ENCODE measurements at places on chromosomes 3 and 15.
A peak's percentile ranks its signal among the peaks of the same experiment; 100 is the strongest.

GRCh38 chr3:48411041-48411588, 18.8 kb downstream of the PLXNB1 start:
- no peak for DNase-seq

DNA sequence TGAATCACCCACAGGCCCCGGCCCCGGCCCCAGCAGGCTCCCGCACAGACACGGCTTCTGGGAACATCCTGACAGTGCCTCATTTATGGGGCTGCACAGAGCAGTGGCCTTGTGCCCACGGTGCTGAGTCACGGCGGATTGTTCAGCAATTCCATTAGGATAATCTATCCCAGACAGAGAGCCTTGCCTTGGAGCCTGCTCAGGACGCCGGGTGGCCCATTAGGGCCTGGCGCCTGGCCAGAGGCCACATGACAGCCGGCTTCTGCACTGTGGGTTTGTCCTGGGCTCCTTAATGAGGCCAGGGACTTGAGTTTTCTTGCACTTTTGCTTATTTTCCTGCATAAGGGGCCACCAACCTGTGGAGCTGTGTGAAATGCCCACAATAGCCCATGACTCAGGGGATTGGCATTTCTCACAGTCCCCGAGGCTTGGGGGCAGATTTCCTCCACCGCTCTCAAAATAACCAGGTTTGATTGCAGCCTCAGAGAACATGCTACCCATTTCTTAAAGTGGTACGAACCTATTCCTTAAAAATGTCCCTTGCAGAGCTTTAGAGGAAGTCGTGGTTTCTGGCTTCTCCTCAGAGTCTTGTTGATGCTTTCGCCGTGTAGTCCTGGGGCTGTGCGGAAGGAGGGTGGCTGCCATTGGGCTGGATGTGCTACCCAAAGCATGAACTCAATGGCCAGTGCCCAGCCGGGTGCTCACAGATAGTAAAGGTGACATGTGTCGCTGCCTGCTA, 19.0 kb downstream of the SYNM start:
- DNase-seq, result no peak

DNA sequence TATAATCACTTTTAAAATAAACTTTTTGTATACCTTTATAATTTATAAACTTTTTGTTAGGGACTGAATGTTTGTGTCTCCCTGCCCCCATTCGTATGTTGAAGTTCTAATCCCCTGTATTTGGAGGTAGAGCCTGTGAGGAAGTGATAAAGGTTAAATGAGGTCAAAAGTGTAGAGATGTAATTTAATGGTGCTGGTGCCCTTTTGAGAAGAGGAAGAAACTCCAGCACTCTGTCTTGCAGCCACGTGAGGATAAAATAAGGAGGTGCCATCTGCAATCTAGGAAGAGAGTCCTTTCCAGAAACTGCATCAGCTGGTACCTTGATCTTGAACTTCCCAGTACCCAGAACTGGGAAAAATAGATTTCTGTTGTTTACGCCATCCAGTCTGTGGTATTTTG, 106.1 kb upstream of the RGMA start:
- no peak for DNase-seq

GRCh38 chr15:49621401-49621811, 558 bp downstream of the DTWD1 start:
- DNase-seq, result no peak

DNA sequence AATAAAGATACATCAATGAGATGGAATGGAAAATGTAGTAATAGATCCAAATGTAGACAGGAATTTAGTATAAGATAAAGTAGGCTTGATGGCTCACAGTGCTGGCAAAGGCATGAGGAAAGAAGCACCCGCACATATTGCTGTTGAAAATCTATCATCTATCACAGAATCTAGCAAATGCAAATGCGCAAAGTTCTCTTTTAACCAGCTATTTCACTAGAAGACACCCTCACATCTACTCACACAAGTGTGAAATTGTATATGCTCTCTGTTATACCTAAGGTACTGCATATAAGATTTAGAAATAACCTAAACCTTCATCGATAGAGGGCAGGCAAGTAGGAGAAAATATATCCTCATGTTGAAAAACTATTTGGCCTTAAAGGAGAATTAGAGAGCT, 756.7 kb upstream of the SEMA6D start:
- no peak for DNase-seq

DNA sequence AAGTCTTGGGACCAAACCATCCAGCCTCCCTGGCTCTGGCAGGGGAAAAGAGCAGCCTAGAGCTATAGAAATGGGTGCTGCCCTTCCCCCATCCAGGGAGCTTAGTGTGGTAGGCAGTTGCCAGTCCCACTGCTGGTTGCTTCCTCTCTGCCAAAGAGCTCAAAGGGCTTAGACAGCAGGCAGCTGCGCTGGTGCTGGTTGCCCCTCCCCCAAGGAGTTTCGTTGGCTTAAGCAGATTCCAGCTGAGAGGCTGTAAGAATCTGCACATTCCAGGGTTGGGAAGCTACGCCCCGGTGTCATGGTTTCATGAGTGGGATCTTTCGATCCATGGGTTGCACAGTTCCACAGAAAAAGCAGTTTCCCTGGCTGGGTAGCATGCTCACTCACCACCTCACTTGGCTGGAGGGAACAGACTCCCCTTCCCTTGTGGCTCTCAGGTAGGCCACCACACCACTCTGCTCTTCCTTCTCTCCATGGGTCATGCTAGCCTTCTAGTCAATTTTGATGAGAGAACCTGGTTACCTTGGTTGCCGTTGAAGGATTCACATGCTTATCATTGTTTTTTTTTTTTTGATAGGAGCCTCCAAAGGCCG, 195.1 kb downstream of the EPHA6 start:
- no peak for DNase-seq

DNA sequence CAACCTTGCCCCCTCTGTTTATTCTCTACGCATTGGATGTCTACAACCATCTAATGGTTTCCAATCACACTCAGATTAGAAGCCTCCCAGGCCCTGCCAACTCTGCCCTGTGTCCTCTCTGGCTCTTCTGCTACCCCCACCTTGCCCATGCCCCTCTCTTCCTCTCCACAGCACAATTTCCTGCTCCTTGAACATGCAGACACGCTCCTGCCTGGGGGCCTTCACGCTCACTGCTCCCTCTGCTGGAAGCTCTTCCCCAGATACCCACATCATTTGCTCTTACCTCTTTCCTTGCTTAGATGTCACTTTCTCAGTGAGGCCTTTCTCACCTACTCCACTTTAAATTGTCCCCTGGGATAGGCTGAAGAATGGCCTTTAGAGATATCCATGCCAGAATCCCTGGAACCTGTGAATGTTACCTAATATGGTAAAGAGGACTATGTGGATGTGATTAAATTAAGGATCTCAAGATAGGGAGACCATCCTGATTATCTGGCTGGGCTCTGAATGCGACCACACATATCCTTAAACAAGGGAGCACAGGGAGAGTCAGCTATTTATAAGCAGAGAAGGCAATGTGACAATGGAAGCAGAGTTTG, 9.9 kb downstream of the KY start:
- no peak for DNase-seq

DNA sequence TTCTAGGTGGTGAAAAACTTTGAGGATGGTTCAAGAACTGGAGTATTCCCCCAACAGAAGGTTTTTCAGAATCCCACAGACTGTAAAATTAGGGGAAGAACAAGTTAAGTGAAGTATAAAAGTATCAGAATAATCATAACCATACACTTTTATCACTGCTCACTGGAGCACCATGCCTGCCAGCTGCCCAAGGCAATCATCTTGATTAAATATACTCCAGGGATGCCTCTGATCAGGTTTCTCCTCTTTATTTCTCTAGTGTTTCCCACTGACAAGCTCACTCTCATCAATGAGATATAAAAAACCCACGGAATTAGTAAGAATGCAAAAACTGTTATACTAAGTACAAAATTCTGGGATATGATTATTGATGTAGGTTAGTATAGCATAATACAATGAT, 108.0 kb downstream of the STAG1 start:
- no peak for DNase-seq

DNA sequence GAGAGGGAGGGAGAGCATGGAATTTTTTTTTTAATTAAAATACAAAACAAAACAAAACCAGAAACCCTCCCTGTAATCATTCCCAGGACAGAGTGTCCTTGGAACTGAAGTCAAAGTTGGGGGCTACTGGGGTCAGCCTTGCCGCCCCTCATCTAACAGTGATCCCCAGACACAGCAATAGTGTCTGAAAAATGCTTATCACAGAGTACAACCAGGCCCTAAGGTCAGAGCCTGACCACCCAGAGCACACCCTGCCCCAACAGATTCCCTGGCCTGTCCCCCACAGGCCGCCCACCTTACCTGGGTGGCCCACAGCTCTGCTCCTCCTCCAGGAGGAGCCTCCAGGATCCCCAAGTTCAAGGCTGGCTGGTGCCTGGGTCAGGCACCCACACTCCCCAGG, 101.6 kb upstream of the LINGO1 start:
- no peak for DNase-seq

GRCh38 chr15:66359740-66360139, 3.3 kb upstream of the TIPIN start:
- no peak for DNase-seq

DNA sequence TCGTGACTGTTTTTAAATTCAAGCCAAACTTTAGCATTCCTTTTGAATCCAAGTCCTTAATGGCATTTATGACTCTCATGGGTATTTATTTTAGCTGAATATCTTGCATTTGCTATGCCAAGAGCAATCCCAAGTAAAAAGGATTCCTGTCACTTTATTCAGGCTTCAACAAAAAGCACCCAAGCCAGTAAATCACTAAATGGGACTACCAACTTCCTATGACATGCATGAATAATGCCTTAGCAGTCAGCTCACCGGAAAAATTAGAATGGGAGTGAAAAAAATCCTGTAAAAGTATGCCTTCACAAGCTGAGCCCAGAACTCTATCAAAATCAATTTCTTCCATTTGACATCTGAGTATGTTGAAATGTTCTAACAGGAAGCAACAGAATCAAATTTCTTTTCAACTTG, 1297.9 kb downstream of the ROBO2 start:
- no peak for DNase-seq

DNA sequence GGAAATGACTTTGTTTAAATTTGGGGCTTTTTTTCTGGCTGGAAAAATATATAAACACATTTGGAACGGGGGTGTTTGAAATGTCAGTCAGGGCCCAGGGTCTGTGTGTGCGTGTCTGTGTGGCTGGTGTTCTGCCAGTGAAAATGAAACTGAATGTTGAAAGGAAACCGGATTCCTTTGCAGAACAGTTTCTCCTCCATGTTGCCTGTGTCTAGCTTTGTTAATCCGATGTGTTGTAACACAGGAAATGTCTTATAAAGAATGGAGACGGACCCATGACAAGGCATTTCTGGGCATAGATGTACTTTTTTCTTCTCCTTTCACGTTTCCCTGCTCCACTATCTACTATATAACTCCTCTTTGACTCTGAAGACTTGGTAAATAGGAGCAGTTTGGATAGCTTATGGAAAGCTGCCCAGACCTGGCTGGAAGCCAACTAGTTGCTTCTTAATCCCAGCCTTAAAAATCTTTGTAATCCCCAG, 2.8 kb downstream of the SQOR start:
- DNase-seq, result no peak

- DNase-seq, result no peak
Observed at GRCh38 chr15:44045217-44045616, 149.9 kb downstream of the FRMD5 start.

DNA sequence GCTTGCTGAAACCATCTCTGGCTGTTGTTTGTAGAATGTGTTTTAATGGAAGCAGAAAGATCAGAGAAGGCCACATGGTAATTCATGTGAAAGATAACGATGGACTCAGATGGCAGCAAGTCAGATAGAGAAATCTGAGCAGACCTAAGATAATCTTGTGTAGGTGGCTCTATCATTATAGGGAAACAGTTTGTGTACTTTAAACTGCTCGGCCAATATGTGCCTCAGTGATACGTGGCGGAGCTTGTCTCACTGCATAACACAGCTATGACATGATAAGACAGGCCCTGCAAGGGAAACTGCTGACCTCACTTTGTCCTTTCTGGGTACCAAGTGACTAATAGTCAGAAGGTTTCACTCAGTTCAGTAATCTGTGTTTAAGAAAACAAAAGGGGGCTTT, 51.0 kb downstream of the MME start:
- no peak for DNase-seq

DNA sequence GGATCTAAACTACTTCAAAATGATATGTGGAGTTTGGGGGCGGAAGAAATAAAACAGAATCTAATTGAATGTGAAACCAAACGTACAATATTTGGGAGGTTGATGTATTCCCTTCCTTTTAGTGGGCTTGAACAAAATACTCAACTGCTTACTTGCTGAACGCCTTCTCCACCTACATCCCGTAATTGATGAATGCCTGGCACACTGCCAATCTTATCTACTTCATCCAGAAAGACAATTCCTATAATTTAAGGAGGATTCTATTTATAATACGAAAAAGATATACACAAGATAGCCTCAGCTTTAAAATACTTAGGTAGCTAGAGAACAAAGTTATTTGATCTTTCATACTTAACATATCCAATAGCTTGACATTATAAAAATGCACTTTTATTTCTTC, 23.1 kb upstream of the PDCD7 start:
- DNase-seq, result no peak

GRCh38 chr3:184378651-184379357, 797 bp upstream of the THPO start:
- DNase-seq, result no peak

GRCh38 chr3:15576475-15576874, 24.9 kb downstream of the HACL1 start:
- DNase-seq, result no peak

DNA sequence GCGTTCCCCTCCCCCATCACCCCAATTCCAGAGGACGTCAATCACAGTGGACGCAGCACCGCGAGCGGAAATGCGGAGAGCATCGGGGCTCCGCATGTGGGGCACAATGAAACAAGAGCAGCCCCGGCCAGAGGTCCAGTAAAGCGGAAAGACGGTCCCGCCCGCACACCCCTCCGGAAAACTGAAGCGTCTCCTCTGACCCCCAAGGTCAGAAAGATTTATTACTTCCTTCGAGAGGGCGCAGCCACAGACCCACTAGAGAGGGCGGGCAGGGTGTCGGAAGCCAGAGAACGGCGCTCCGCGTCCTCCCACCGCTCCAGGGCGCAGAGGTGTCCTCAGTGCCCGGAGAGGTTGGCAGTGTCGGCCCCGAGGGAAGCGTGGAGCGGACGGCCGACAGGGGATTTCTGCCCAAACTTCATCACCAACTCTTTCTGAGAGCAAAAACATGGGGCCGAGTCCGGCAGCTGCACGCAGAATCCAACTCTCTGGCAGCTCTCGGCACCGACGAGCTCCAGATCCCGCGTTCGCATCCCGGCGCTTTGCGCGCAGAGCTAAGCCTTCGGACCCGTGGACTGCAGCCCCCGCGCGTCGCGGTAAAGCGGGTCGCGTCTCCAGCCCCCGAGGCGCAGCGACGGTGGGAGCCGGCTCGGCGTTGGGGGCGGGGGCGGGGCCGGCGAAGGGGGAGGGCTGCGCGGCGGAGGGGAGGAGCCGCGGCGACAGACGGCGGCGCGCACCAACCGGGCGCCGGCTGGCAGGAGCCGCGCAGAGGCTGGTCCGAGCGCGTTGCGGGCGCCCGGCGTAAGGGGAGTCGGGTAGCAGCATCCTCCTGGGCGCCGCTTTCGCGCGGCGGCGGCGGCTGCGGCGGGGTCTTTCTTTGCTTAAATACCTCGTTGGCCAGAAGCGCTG, at the start of gene CHST2:
CHST2 (plus strand) TSS at position 763 of the 906 bp plus-strand sequence. CDS start 1,046 bp downstream, outside the sequence.
- DNase-seq, result peak; percentile 39
